ENCODE measurements at places on chromosomes 1 and 21. TPM values are rescaled to one million over a fixed set of nuclear protein-coding genes. Genes with fewer than 3 reads are reported as not detected.

The TINAGL1 gene
- not detected for total RNA-seq

GRCh38 chr1:3463013-3463385 is 8.5 kb downstream of the ARHGEF16 start:
- no peaks in the 10 kb centered on the region for H3K36me3 ChIP-seq
- DNase-seq: no peak
- no peaks in the 10 kb centered on the region for H3K4me1 ChIP-seq
- H3K4me3 ChIP-seq: no peak overlapping the region
- H3K27me3 ChIP-seq: no peaks in the 10 kb centered on the region

GRCh38 chr1:206829282-206829681 is 36.1 kb upstream of the IL20 start:
- H3K27me3 ChIP-seq: peaks cover 10% of the 10 kb centered on the region
- H3K4me1 ChIP-seq: peaks cover 49% of the 10 kb centered on the region
- peak; percentile 69 for DNase-seq

DNA sequence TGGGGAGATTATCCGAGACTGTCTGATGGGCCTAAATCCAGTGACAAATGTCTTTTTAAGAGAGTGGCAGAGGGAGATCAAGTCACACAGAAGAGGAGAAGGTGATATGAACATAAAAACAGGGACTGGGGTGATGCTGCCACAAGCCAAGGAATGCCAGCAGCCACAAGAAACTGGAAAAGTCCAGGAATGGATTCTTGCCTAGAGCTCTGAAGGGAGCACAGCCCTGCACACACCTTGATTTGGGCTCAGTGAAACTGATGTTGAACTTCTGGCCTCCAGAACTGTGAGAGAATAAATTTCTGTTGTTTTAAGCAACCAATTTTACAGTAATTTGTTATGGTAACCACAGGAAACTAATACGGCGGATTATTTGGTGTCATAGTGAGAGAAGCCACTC is 19.5 kb downstream of the CITED4 start:
- H3K4me3 ChIP-seq: no peak overlapping the region
- no peak overlapping the region for H3K27ac ChIP-seq

GRCh38 chr1:60695716-60696171 is 386.6 kb upstream of the NFIA start:
- DNase-seq: no peak
- no peaks in the 10 kb centered on the region for H3K4me1 ChIP-seq
- no peak overlapping the region for H3K27ac ChIP-seq
- no peaks in the 10 kb centered on the region for H3K27me3 ChIP-seq
- no peaks in the 10 kb centered on the region for H3K36me3 ChIP-seq

GRCh38 chr1:42427240-42427639 is 28.6 kb downstream of the ZMYND12 start:
- H3K4me3 ChIP-seq: no peak overlapping the region
- no peaks in the 10 kb centered on the region for H3K36me3 ChIP-seq
- H3K27me3 ChIP-seq: no peaks in the 10 kb centered on the region
- H3K27ac ChIP-seq: no peak overlapping the region
- H3K4me1 ChIP-seq: peaks cover 2% of the 10 kb centered on the region

GRCh38 chr1:37558411-37558810 is 1.7 kb downstream of the DNALI1 start:
- peaks cover 9% of the 10 kb centered on the region for H3K36me3 ChIP-seq
- no peak for DNase-seq
- peaks cover 18% of the 10 kb centered on the region for H3K4me1 ChIP-seq
- no peak overlapping the region for H3K27ac ChIP-seq
- no peak overlapping the region for H3K4me3 ChIP-seq
- no peaks in the 10 kb centered on the region for H3K27me3 ChIP-seq

Measured in activated CD4-positive, alpha-beta T cell treated with anti-CD3 and anti-CD28 coated beads, Interleukin-2, amount 10 ng/mL, durations not matched to agents 24 days and 14 days (primary cell).